ENCODE measurements at places on chromosomes 7 and 10.

- DNase-seq, result no peak
Measured at GRCh38 chr10:88077977-88078376, 214.6 kb downstream of the PTEN start.

- DNase-seq, result peak; percentile 20
Measured at GRCh38 chr10:100743626-100744135, 1.7 kb upstream of the PAX2 start.

GRCh38 chr7:96685353-96685752 is 24.3 kb downstream of the SEM1 start:
- no peak for DNase-seq

DNA sequence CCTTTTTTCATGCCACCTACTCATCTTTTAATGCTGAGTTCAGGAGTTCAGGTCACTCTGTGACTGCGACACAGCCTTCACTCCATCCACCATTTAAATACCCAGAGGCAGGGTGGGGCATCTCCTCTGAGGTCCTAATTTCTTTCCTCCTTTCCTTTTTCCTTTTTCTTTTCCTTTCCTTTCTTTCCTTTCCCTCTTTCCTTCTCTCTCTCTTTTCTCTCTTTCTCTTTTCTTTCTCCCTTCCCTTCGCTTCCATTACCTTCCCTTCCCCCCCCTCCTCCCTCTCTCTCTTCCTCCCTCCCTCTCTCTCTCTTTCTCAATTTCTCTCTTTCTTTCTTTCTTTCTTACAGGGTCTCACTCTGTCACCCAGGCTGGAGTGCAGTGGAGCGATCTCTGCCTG is 145.9 kb upstream of the SVIL start:
- DNase-seq, result no peak

- DNase-seq, result no peak
Measured at GRCh38 chr10:119209736-119210355, 2.5 kb downstream of the GRK5 start.

GRCh38 chr10:78768876-78769275 is 299.9 kb upstream of the ZMIZ1 start:
- no peak for DNase-seq

DNA sequence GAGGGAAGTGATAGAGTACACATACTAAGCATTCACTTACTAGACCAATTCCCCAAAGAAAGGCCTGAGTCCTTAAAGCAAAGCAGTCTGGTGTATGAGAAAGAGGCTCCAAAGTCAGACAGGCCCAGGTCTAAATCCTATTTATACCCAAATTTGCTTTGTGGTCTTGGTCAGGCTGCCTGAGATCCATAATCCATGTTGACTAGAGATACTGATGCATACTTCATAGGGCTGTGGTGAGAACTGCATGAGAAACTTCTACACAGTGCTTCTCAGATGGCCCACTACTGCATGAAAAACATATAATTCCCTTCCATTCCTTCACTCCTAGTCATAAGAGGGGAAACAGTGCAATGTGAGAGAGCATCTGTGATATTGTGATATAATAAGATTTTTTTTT is 81.6 kb upstream of the SP4 start:
- DNase-seq, result no peak

DNA sequence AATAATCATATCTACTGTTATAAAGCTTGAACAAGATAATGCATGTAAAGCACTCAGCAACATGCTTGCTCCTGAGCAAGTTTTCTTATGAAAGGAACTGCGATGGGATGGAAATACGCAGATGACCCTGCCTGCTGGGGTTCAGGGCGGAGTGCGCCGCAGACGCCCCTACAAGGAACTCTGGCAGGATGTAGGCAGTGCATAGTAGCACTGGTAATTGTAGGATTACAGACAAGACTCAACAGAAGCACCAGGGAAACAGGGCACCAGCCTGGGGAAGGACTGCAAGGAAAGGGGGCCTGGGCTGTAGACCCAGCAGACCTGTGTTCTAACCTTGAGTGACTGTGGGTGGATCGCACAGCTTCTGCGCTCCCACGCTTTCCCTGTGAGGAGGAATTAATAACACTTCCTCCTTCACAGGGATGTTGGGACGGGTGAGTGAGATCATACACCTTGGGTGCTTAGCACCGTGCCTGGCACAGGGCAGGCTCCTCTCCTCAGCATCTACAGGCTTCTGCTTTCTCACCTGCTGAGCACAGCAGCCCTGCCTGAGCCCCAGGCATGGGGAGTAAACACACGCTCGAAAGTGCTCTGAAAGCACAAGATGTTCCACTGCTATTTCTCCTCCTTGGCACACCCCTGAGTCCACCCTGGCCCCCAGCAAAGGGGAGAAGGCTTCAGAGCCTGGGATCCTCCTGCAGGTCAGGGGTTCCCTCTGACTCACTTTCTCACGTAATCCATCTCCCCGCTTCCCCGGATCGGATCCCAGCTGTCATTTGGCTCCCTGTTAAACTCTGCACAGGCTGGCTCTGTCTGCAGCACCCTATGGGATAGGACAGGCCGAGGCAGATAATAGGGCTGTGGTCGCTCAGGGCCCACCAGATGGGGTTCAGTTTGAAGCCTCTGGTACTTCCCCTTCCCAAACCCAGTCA is 19.2 kb downstream of the ITPRIP start:
- DNase-seq, result no peak

- DNase-seq, result no peak
Measured at GRCh38 chr10:86699125-86699524, 30.8 kb downstream of the LDB3 start.

DNA sequence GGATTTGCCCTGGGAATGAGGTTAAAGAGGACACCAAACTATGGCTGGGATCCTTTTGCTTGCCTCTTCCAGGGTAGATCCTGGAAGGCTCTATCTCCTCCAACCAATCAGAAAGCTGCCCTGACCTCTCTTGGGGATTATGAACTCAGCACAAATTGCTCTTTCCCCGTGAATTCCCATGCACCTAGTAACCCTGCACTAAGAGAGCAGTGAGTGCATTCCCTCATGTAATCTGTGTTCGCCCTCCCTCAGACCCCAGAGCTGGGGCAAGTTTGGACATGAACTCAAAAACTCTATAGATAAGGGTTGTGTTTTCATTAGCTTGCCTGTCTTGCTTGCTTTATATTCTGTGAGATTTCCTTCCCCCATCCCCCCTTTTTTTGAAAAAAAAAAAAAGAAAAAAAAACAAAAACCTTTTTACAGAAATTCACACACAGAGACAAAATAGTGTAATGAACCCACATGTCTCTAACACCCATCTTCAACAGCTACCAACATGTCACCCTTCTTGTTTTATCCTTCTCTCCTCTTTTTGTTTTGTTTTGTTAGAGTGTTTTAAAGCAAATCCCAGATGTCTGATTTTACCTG is 225.5 kb upstream of the TCF7L2 start:
- peak; percentile 91 for DNase-seq

GRCh38 chr7:115689941-115690340 is 340.6 kb downstream of the TFEC start:
- peak; percentile 78 for DNase-seq

DNA sequence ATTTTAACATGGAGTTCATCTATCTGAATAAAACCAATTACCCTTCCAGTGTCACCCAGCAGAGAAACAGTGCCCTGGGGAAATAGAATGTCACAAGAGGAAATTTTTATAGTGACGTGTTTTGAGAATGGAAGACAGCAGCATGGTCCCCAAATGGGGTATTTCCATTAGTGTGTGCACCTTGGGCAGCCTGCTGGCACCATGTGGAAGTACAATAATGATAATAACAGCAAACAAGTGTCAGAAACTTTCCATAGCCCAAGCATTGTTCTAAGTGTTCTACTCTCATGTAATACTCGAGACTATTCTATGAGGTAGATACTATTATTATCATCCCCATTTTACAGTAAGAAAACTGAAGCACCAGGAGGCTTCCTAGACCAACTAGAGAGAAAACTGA is 2.2 kb upstream of the PDE1C start:
- DNase-seq, result no peak

- DNase-seq, result no peak
Measured at GRCh38 chr10:1425879-1426278, 311.4 kb downstream of the ADARB2 start.

DNA sequence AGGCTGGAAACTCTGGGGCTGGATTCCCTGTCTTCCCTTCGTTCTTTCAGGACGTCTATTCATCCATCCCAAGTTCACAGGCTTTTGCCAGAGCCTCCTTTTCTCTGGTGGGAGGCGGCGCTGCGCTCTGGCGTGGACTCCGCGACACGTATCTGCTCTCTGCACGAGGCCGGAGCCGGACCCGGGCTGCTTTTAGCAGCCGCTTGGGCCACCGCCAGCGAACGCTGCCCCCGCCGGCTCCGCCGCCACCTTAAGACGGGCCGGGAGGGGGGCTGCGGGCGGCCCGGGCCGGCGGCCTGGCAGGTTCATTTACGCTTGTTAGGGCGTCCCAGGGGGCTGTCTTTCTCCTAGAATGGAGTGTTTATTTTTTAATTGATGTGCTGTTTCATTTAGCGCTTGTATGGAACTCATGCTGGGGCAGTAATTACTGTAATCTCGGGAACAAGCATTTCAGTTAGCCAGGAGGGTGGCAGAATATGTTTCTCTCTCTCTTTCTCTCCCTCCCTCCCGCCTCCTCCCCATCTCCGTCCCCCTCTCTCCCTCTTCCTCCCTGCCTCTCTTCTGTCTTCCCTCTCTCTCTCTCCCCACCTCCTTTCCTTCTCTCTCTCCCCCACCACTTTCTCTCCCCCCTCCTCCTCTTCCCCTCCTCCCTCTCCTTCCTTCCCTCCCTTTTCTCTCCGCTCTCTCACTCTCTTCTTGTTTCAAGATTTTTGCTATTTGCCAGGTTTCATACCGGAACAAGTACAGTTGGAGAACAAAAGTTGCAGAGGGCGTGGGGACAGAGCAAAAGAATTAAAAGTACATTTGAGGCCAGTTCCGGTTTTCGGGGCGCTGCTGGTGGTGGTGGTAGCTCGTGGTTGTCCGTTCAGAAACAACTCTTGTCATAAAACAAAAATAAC is 1.3 kb upstream of the FZD8 start:
- peak; percentile 67 for DNase-seq

DNA sequence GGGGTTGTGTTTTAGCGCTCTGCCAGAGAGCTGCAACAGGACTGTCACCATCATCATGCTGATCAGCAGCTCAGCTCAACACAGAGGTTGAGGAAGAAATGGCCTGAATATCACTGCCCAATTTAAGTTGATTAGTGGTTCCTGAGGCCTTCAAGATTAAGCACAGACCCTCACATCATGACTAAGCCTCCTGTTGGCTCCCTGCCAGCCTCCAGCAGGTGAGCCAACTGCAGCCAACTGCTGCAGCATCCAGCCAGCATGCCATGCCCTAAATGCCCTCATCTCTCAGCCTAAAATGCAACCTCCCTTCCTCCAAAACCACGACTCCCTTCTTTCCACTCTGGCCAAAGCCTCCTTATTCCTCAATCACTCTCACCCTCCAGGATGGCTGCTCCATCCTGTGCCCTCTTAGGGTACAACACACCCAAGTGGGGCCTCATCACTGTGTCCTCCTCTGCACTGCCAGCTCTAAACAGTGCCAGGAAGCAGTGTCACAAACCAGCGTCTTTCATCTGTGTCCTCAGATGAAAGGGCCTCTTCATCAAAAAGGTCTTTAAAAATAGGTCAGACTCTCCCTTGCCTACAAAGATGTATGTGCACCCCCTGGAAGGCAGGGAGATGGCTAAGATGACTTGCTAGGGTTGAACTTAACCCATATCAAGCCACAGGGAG is 259.3 kb downstream of the ZEB1 start:
- peak; percentile 11 for DNase-seq

- DNase-seq, result no peak
Measured at GRCh38 chr7:77540402-77540822, 3.3 kb downstream of the PTPN12 start.

- no peak for DNase-seq
Measured at GRCh38 chr10:72124989-72125388, 36.6 kb upstream of the SPOCK2 start.

DNA sequence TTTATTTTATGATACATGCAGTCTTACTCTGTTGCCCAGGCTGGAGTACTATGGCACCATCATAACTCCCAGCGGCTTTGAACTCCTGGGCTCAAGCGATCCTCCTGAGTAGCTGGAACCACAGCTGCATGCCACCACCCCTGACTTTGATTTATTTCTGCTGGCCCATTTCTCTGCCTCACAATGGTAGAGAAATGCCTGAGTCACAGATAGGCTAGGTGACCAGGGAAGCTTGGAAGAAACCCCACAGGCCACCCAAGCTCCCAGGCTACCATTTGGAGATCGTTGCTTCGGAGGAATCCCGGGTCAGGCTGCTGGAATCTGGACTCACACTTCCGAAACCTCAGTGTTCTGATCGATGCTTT is 17.4 kb upstream of the BAIAP2L1 start:
- DNase-seq, result no peak

DNA sequence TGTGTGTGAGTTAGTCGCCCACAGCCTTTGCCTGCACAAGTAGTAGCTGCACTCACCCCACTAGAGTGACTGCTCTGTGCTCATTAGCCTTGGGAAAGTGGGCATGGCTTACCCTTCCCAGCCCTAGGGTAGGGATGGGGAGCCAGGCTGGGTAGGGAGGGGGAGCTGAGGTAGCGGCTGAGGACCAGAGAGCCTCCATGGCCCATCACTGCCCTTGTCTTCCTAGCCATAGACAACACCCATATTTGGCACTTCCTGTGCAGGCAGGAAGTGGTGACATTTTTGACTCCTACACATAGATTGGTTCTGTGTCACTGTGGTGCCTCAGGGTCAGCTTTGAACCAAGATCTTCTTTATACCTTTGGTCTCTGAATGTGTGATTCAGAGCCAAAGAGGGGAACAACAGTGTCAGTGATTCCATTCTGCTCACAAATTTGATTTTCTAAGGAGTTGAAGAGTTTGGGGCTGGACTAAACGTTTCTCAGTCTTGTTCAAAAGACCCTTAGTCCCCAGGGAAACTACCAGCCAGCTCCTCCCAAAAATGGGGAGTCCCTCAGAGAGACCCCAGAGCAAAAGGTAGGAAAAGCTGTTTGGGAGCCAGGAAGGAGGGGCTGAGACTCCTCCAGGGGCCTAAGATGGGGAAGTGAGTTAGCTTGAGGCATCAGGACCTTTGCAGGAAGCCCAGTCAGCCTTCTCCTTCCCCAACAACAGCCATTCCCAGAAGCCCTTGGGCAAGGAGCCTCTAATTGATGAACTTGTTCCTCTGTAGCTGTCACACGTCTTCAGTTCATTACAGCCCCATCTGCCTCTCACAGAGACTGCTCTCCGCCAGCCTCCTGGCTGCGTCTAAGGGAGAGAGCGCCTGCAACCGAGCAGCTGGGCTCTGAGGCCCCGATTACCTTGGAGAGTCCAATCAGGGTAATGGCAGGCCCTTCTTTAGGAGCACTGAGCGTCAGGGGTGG is 135.0 kb downstream of the CDH23 start:
- peak; percentile 75 for DNase-seq

DNA sequence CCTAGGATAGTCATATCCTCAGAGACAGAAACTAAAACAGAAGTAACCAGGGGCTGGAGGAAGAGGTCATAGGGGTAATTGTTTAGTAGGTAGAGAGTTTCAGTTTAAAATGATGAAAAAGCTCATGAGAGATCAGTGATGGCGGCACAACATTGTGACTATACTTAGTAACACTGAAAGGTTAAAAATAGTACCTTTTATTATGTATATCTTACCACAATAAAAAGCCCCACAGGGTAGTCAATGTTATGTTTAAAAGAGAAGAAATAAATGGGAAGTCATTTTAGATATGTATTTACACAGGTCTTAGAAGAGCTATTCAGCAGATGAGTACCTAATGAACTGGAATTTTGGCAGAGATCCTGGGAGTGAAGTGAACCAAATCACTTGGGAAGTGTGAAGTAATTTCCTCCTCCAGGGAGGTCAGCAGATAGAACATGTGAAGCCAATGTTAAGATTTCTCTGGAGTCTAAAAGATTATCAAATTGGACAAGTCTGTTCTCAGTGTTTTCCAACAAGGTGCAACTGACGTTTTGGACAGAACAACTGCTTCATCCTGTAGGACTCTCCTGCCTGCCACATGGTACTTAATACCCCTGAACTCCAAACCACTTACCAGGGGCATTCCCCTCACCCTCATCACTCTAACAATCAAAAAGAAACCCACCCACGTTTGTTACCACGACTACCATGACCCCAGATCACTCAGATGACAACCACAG is 6.4 kb downstream of the CDCA7L start:
- peak; percentile 50 for DNase-seq
